T follicular helper cell (primary cell): ENCODE measurements at places on chromosomes 3 and 15.

DNA sequence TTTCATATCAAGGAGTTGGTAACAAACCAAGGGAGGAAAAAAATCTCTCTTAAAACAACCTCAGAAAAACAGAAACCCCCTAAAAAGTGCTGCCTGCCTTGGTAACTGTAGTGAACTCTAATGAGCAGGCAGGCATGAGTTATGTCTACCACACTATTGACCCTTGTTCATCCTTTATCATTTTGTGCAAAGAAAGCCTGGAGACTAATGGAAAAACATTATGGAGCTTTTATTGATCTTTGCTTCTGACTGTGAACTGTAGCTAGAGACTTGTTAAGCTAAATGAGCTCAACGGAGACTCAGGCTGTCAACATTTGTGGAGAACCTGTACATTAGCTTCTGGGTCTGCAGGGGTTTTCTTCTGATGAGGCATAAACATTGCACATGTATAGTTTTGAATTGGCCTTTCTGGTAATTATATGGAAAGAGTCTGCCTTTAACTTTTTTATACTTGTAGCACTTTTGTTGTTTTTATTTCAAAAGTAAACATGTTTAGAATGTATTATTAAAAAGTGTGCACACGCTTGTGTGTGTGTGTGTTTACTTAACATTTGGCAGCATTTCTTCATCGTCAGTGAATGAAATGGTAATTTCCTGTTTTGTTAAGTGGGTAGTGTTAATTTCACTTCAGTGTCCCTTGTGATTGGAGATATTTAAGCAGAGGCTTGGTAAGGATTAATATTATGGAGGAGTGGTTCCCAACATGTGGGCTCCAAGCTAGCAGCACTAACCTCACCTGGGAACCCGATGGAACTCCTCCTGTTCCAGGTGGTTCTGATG, 15.9 kb upstream of the SPTSSB start:
- no peak for DNase-seq

DNA sequence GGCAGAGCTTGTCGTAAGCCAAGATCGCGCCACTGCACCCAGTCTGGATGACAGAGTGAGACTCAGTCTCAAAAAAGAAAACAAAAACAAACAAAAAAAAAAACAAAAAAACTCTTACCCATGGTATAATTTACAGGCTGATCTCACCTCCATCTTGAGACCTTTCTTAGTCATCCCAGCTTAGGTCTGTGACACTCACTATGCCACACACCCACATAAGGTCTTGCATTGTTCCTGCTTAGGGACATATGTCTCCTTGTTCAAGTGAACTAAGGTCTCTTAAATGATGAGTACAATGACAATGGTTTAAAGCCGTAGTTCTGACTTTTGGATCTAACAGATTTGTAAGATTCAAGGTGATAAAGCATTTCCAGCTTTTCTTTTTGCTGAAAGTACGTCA, 360.2 kb upstream of the ARHGEF26 start:
- no peak for DNase-seq

DNA sequence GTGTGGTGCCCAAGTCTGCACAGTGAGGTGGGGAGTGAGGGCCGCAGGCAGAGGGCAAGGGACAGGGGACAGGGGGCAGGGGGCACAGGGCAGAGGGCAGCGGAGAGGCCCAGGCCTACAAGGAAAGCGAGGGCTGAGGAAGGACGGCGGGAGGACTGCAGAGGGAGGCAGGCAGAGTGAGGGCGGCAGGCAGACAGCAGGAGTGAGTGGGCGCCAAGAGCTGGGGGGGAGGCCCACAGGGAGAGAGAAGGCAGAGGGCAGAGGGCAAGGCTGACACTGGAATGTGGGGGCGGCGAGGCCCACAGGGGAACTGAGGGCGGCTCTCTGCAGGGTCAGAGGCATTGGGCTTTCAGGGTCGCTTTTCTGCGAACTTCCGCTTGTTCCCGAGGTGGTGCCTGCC, 267.8 kb upstream of the NDN start:
- DNase-seq: no peak

DNA sequence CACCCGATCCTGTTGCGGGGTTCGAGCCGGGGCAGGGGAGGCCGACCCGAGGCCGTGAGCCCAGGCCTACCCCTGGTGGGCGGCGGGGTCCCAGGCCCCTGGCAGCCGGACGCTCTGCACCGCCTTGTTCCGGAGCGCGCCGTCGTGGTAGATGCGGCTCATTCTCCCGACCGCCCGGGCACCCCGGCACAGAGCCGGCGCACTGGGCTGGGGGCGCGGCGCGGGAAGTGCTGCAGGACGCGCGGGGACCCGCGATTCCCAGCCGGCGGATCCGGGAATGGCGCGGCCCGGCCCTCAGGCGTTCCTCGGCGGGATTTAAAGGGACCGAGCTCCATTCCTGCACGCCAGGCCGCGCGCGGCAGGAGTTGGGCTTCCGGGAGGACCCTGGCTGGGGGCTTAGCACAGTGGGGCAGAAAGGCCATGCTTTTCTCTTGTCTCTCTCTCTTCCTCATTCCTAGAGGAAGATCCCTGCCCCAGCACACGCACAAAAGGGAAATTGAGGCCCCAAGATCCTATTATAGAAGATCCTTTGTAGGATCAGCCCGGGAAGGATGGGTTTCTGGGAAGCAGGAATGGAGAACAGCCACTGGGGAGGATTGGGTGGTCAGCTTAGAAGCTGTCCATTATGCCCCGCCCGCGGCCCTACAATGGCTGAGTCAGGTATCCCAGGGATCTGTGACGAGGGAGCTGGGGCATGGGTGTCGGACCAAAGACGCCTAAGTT, at the start of gene ARPIN:
TSS of gene ARPIN (minus strand) at position 279 of the 723 bp plus-strand sequence. CDS start at position 162, 117 bp downstream.
- no peak for DNase-seq

DNA sequence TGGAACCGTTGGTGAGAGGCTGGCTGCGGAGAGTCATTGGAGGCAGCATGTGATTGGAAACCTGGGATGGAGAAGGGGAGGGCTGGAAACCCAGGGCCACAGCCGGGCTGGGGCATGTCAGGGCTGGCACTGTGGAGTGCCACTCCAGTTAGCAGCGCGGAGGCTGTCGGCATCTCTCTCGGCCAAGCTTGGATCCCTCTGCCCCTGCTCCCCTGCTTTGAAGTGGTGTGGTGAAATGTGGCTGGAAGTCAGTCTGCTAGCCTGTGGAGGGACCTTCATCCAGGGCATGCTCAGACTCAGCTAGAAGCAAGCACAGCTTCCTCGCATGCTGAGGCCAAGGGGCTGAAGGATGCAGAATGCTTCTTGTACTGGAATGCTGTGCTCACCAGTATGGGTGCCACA, 13.5 kb downstream of the SLCO3A1 start:
- no peak for DNase-seq

GRCh38 chr15:88616240-88616639, 4.9 kb upstream of the AEN start:
- DNase-seq: no peak
